ENCODE measurements at places on chromosomes 5 and 9. TPM values are rescaled to one million over a fixed set of nuclear protein-coding genes. Genes with fewer than 3 reads are reported as not detected.

LCN6 gene
- total RNA-seq, result 5.6 TPM

SMC2 gene
- total RNA-seq, result 4.7 TPM

PCDHGB3 gene
- total RNA-seq, result 5.0 TPM

BSPRY gene
- total RNA-seq, result 18.4 TPM

CLIC3 gene
- total RNA-seq, result not detected

CARTPT gene
- not detected for total RNA-seq

BHMT2 gene
- not detected for total RNA-seq

TOPORS gene
- total RNA-seq, result 19.9 TPM

WDR38 gene
- total RNA-seq, result not detected

PCDHB9 gene
- 0.18 TPM for total RNA-seq

IL9 gene
- total RNA-seq, result not detected

DRD1 gene
- total RNA-seq, result 0.13 TPM

GCNT4 gene
- total RNA-seq, result 3.3 TPM

AQP3 gene
- total RNA-seq, result 424 TPM

TSLP gene
- not detected for total RNA-seq

C9 gene
- not detected for total RNA-seq

PCDHB15 gene
- not detected for total RNA-seq

RPL7A gene
- total RNA-seq, result 708 TPM

ZNF454 gene
- total RNA-seq, result 9.9 TPM

CARD19 gene
- total RNA-seq, result 34.7 TPM

BARHL1 gene
- total RNA-seq, result not detected

PCDHGB1 gene
- total RNA-seq, result 0.47 TPM

NFIB gene
- 229 TPM for total RNA-seq

IRGM gene
- not detected for total RNA-seq

LIX1 gene
- not detected for total RNA-seq

SGCD gene
- total RNA-seq, result 2.6 TPM

OMD gene
- not detected for total RNA-seq

PCDHGA9 gene
- total RNA-seq, result 3.4 TPM

HNRNPA0 gene
- total RNA-seq, result 5.8 TPM

C9orf153 gene
- total RNA-seq, result not detected

SLIT3 gene
- total RNA-seq, result 23.1 TPM

RASA1 gene
- total RNA-seq, result 20.9 TPM

MACROH2A1 gene
- 429 TPM for total RNA-seq

THBS4 gene
- total RNA-seq, result 2.1 TPM

OR2S2 gene
- not detected for total RNA-seq

TTC23L gene
- not detected for total RNA-seq

MRPL22 gene
- total RNA-seq, result 19.3 TPM

THG1L gene
- total RNA-seq, result 6.8 TPM

MACIR gene
- 4.1 TPM for total RNA-seq

LRRC70 gene
- total RNA-seq, result 5.0 TPM

LCN10 gene
- total RNA-seq, result 2.3 TPM

Measured in Peyer's patch (tissue), 4 donors.